ENCODE measurements at places on chromosomes 4 and X.

DNA sequence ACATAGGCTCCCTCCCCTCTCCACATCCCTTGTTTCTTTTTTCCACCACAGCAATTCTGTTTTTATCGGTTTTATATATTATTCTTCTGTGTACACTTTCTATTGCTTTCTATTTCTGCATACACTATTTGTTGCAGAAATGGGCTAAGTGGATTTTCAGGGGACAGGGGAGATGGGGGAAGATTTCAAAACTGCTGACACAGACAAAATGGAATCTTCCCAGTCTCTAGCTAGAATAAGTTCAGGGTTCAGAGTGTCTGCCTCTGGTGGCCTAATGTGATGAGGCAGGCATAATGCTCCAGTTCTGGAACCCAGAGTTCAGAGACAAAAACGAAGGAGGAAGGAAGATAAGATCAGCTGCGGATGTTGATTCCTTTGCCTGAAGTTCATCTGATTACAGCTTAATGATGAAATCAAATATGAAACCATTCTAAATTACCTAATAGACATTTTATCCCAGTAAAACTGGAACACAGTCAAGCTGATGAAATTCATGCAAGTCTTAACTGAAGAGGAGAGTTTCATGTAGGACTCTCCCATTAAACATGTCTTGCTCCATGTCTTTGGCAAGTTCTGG is 447.1 kb downstream of the AFF2 start:
- DNase-seq: no peak

DNA sequence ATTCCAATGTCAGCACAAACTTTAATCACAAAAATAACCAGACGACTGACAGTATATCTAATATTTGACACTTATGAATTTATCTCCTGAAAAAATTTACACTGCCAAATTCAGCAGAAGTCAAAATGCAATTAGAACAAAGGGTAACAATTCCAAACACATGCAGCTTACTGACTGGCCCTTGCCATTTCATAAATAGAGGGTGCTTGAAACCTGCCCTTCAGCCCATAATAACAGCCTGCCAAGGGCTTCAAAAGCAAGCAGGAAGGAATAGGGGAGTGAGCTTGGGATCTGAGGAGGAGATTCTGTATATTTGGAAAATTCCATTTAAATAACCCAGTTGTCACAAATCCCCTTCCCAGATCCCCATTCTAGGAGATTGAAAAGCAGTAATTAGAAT is 66.1 kb upstream of the IQCM start:
- DNase-seq: no peak

DNA sequence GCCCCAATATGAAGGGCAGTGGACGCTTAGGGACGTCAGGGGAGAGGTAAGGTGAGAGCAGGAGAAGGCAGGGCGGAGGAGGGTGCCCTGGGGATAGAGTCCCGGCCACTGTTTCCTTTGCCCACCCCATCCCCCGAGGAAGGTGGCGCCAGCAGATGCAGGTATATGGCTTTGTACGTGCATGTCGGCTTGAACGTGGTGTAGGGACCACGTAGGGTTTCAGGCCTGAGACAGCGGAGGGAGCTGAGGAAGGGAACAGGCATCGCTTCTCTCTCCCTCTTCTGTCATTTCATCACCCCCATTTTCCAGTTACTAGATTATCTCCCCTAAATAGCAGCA is 97.9 kb downstream of the PHKA2 start:
- no peak for DNase-seq

- DNase-seq: no peak
These were observed 159.4 kb downstream of the TRAM1L1 start for GRCh38 chr4:116925900-116926457.

DNA sequence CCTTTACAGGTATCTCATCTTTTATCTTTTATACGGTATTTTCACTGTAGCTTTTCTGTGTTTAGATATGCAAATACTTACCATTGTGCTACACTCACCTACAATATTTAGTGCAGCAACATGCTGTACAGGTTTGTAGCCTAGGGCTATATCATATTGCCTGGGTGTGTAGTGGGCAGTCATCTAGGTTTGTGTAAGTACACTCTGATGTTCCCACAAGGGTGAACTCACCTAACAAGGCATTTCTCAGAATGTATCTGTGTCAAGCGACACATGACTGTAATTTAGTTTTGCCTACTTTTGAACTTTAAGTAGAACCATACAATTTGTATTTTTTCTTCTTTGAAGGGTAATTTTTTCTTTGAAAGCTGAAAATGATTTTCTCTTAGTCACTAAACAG is 54.2 kb upstream of the SLC10A4 start:
- DNase-seq: no peak

DNA sequence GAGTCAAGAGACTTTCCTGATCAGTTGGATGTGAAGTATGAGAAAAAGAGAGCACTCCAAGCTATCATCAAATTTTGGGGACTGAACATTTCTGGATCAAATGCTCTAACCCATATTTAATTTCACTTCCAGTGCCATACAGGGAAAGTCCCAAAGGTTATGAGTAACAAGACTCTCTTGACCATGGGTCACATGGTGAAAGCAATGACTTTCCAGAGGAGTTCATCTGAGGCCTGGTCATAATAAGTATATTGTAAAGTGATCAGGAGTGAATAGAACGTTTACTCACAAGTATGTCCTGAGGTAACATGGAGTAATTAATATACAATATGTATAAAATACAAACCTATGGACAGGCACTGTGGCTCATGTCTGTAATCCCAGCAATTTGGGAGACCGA is 40.7 kb upstream of the ARMCX5 start:
- no peak for DNase-seq

DNA sequence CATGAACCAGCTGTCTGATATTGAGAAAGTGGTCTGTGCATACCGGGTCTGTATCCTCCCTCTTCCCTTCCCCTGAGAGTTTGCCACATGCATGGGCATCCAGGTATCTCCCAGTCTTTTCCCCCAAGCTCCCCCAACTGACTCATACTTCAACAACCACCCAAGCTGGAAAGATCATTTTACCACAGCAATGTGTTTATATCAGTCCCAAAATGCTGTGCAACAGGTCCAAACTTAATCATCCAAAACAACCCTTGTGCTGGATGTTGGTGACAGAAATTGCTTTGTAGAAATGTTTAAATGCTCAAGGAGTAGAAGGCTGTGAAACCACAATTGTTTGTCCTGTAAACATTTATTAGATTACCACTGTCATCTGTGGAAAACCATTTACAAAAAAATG is 286.8 kb upstream of the KLF3 start:
- no peak for DNase-seq

DNA sequence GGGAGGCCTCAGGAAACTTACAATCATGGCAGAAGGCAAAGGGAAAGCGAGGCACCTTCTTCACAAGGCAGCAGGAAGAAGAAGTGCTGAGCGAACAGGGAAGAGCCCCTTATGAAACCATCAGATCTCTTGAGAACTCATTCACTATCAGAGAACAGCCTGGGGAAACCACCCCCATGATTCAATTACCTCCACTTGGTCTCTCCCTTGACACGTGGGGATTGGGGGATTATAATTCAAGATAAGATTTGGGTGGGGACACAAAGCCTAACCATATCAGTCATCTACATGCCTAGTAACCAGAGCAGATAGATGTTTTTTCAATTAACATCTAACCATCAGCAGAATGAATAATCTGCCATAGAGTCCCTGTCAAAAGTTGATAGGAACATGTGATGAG is 30.4 kb downstream of the FAM13A start:
- no peak for DNase-seq

DNA sequence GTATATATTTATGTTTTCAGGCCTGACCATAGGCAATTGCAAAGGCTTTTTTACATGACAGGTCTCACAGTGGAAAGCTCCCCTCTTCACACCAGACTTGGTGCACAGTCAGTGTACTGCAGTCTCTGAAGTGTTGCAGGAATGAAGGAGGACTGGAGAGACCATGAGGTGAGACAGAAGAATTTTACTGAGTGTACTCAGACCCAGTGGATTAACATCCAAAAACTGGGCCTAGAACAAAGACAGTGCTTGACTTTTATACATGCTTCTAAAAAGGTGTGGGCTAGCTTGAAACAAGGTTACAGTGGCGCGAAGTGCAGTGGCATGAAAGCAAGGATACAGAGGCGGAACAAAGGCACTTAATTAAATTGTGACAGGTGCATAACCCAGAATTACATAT is 822.9 kb downstream of the RAPGEF2 start:
- no peak for DNase-seq

- DNase-seq: no peak
These were observed 91.0 kb downstream of the PDE5A start for GRCh38 chr4:119537586-119537985.

DNA sequence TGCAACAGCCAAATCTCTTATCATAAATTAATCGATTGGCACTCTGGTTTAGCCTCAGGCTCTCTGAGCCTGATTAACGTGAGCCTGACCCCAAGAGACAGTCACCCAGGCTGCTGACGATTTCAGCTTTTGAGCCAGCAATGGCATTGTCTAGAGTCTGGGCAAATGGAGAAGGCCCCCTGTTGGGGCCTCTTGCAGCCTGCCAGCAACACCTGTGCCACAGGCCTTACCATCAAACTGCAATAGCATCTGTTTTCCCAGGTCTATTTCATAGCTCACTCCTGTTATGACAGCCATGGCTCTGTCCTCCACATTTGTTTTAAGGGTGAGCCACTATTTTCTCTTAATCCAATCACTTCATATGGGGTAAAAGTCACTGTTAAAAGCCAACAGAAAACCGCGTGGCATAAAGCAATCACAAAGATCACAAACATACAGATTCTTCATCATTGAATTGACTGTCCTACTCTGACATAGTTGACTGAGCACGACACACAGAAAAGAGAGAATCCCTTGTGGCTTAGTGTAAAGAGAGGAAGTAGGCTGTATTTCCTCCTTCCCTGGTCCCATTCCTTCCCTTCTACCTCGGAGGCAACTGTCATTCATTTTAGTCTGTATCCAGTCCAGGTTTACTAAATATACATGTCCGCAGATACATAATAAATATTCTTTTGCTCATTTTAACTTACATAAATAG is 47.8 kb downstream of the SLC9A7 start:
- no peak for DNase-seq

GRCh38 chr4:113311047-113311446 is 261.6 kb downstream of the ANK2 start:
- no peak for DNase-seq

- no peak for DNase-seq
These were observed 28.2 kb downstream of the RAP1GDS1 start for GRCh38 chr4:98289375-98289774.

GRCh38 chr4:44186850-44187246 is 261.8 kb downstream of the KCTD8 start:
- no peak for DNase-seq

GRCh38 chr4:86592553-86593249 is 1.4 kb upstream of the PTPN13 start:
- no peak for DNase-seq
